Mesothelial cell of epicardium (in vitro differentiated cells): ENCODE measurements at places on chromosomes 7 and 10.

GRCh38 chr10:4252701-4253100 lies 467.7 kb upstream of the KLF6 start:
- no peak for DNase-seq

GRCh38 chr7:92625617-92626016 lies 35.4 kb upstream of the FAM133B start:
- no peak for DNase-seq

DNA sequence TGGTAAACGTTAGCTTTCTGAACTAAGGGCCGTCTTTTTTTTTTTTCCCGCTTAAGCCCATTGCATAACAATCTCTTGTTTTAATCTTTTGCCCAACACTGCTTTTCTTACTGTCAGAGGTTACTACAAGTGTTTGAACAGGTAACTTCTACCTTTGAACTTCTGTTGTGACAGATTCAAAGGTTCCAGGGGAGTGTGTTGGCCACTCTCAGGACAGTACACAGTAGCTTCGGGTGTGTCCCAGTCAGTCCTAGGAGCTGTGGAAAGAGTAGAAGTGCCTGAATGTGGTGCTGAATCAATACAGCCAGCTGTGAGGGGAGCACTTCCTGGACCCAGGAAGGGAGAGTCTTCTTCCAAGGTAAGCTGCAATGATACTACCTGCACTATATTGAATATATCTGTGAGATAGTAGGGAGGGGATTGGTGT lies at the start of gene ACSL5:
Gene ACSL5 (plus strand): TSS at position 205 of the 427 bp plus-strand sequence. CDS start 20,831 bp downstream, outside the sequence.
- DNase-seq: no peak

- DNase-seq: no peak
Observed at GRCh38 chr10:47287805-47288204, 12.2 kb upstream of the GDF10 start.

GRCh38 chr7:9192969-9193368 lies 759.6 kb downstream of the NXPH1 start:
- DNase-seq: no peak

- no peak for DNase-seq
Observed at GRCh38 chr7:44415510-44415909, 74.9 kb downstream of the NUDCD3 start.

GRCh38 chr10:13730306-13730652 lies 143.5 kb downstream of the PRPF18 start:
- no peak for DNase-seq

DNA sequence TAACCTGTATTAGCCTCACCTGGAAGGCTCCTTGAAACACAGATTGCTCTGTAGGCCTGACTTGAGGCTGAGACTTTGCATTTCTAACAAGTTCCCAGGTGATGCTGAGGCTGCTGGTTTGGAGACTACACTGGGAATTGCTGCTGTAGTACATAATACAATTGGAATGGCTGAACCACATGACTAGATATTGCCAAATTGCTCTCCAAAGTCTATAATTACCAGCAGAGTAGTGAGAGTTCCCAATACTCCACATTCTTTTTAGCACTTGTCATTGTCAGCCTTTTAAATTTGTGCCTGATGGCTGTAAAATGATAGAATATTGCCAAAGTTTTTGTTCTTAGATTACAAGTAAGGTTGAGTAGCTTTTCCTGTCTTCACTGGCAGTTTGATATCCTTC lies 39.9 kb downstream of the PLEKHA8 start:
- no peak for DNase-seq

DNA sequence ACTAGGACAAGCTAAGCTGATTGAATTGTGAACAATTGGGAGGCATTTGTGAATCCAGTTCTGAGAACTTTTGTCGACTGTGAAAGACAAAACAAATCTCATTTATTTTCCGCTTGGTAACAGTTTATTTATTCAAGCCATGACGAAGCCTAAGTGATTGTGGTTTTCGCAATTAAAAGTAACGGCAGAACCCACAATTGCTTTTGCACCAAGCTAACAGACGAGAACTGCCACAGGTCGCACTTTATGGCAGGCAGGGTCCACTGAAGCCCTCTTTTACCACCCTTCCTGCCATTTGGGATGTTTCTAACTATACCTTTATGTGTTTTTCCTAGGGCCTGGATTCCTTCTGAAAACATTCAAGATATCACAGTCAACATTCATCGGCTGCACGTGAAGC lies 111.2 kb downstream of the ZMYND11 start:
- DNase-seq: no peak

- DNase-seq: no peak
Observed at GRCh38 chr7:45692031-45692430, 117.9 kb downstream of the ADCY1 start.

DNA sequence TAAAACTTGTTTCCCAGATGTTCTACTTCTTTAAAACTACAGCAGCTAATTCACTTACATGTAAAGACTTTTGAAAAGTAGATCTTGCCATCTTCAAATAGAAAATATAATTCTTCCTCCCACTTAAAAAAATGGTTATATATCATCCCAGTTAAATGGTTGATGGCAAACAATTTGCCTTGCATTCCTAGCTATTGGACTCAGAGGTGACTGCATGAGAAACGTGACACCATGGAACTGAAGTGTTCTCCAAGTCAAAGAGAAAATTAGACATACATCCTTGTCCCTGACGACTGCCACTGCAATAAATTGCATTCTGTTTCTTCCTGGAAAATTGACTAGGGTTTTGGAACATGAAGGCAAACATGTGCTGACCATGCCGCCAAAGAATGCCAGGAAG lies 95.0 kb upstream of the POM121L12 start:
- no peak for DNase-seq

- no peak for DNase-seq
Observed at GRCh38 chr10:43160921-43161255, 22.6 kb downstream of the CSGALNACT2 start.

- no peak for DNase-seq
Observed at GRCh38 chr10:97888641-97889262, 39.1 kb downstream of the GOLGA7B start.

DNA sequence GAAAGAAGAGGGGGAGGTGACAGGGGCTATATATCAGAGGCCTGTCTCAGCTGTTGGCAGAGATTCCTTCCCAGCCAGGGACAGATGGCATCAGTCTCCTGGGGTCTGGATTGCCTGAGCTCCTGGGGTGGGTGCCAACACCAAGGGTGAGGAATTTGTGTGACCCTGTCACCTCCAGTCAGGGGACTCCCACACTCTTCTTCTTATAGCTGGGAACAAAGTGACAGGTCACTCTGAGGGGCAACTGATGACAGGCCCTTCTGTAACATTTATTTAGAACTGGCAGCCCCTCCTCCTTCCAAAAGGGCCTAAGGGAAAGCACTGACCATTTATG lies 53.7 kb upstream of the DUSP5 start:
- no peak for DNase-seq

DNA sequence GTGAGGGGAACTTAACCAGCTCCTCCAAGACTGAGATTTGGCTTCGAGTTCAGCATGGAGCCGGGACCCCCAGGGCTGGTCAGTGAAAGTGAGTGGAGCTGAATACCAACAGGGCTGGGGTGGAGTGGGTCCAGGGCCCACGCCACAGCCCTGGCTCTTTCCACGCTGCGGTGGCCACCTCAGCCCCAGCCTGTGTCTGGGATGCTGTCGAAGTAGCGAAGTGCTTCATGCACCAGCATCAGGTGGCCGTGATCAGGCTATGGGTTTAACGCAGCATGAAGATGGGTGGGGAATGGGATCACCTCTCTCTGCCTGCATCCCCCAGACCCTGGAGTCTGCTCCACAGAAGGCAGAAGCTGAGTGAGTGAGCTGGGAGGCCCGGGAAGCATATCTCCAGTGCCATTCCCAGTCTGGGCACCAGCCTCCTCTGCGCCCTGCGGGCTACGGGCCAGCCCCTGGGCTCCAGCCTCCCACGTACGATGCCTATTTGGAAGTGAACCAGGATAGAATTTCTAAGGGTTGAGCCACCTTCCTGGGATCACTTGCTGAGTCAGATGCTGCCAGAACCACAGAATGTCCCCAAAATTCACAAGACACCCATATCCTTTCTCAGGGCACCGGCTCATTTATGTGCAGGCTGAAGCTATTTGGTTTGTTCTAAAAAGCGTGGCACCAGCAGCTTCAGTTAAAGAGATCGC lies 131.1 kb upstream of the CHST15 start:
- DNase-seq: no peak

GRCh38 chr10:114279901-114280644 lies 41.0 kb downstream of the VWA2 start:
- DNase-seq: no peak

- DNase-seq: no peak
Observed at GRCh38 chr7:30970594-30971094, 6.9 kb downstream of the GHRHR start.

DNA sequence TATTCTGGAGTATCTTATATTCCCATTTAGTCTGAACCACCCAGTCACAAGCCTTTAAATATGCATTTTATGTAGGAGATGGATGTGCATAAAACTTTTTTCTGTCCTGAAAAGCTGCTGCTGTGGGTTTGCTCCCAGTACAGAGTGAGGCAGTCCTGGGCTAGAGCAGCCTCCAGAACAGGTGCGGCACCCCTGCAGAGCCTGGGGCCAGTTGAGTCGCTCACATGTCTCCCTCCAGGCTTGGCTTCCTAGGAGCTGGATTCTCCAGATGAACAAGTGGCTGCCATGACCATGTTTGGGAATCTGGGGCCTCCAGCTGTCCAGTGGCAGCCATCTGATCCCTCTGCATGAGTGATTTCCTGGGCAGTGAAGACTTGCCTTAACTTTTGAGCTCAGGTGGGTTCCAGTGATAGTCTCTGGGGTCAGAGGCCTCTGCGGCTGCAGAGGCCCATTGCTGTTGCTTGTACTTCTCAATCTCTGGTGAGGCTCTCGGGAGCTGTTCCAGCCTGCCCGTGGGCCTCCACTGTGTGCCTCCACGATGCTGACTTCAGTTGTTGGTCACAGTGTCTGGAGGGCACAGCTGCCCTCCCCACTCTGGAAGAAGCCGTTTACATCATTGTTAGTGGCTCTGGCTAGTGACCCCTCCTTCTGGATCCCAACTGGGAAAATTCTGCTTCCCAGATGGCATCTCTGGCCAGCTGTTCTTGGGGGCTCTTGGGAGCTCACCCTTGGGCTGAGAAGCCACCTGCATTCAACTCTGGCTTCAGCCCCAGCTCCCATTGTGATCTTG lies 120.4 kb downstream of the EMX2 start:
- no peak for DNase-seq

GRCh38 chr7:129773328-129773731 lies 161.8 kb downstream of the NRF1 start:
- no peak for DNase-seq

DNA sequence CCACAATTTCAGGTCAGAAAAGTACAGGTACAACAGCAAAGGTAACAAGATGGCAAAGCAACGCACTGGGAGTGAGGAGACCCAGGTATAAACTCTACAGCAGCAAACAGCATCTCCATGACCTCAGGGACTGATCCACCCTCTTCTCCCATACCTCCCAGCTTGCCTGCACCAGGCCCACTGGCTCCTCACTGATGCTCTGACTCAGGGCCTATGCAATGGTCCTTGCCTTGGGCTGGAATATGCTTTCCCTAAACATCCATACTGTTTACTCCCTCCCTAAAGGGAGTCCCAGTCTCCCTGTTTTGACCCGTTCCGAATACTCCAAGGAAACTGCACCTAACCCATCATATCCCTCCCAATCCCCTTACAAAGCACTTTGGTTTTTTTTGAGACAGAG lies 60.4 kb downstream of the UPF2 start:
- no peak for DNase-seq

GRCh38 chr7:116697761-116698160 lies 25.8 kb downstream of the MET start:
- no peak for DNase-seq

- no peak for DNase-seq
Observed at GRCh38 chr7:69018200-69018599, 580.1 kb upstream of the AUTS2 start.

GRCh38 chr7:122303531-122304318 lies 825 bp downstream of the FEZF1 start:
- DNase-seq: no peak

DNA sequence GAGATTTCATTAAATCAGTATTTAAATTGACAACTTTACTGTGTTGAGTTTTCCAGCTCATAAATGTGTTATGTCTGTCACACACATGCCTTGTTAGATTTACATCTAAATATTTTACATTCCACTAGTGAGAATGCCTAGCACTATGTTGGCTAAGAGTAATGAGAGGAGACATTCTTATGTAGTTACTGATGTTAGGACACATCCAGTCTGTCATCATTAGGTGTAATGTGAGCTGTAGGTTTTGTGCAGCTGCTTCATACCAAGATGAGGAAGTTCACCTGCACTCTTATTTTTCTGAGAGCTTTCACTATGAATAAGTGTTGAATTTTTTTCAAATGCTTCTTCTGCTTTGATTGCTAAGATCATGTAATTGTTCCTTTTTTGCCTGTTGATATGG lies 218.0 kb upstream of the IGFBP3 start:
- no peak for DNase-seq

GRCh38 chr10:4651404-4652037 lies 174.5 kb upstream of the AKR1E2 start:
- no peak for DNase-seq

- DNase-seq: no peak
Observed at GRCh38 chr10:73997461-73997786, 492 bp upstream of the VCL start.

DNA sequence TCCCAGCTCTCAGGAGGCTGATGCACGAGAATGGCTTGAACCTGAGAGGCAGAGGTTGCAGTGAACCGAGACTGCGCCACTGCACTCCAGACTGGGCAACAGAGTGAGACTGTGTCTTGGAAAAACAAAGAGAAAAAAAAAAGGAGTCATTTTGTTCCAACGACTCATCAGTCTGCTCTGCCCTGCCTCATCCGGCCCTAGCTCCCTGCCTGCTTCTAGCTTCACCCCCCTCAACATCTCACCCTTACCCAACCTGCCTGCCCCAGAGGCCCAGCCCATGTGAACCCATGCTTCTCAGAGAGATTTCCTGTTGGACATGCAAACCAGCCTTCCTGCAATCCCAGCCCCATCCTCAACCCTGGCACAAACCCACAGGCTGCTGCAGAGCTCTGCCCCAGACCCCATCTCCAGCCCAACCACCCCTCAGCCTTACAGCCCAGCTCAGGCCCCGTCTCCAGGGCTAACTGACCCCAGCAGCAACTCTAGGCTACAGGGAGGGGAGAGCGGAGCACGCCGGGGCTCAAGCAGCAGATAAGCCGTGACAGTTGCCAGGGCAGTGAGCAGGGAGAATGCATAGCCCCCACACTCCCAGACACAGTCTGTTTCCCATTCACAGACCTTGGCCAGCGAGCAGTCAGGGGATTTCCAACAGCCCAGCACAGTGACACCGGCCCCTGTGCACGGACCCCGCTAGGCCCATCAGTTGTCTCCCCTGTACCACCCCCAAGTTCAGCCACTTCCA lies 86.0 kb upstream of the KCTD7 start:
- no peak for DNase-seq

DNA sequence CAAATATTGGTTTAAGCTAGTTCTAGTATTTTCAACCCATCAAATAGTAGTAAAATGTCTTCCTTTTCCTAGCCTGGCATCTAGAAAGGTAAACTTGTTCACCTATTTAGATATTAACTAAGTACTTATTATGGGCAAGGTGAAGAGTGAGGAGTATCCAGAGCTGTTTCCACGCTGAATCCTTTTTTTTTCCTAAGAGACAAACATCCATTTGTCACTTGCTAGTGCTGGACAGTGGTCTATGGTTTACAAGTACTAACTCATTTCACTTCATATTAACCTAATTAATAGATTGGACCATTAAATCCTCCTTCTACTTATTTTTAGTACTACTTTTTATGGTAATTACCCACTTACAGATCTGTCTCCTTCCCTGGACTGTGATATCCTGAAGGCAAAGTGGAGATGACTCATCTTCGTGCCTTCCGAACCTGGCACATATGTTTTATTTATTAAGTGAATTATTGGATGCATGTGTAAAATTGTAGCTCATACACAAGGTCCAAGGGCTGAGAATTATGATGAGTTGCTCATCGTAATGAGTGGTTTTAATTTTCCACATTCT lies 159.6 kb upstream of the IGFBP3 start:
- no peak for DNase-seq

GRCh38 chr10:12561307-12561706 lies 212.0 kb downstream of the CAMK1D start:
- DNase-seq: no peak
